Fibroblast of skin of scalp (primary cell): ENCODE measurements at places on chromosomes 4 and X.
A peak's percentile ranks its signal among the peaks of the same experiment; 100 is the strongest.

DNA sequence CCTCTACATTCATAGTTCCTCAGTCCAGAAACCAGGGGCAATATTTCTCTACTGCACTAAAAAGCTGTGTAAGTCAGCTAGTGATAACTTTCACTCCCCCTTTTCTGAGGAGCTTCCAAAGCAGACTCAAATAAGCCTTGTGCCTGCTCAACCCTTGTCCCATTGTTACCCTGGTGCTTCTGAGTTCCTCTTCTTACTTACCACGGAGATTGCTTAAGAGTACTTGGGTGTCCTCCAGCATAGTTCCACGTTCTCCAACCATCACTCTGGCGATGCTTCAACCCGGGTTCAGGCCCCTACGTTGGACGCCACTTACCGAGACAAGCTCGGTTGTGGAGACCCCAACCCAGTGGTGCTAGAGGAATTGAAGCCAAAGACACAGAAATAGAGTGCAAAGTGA, 71.6 kb downstream of the ADAM29 start:
- no peak for DNase-seq

- DNase-seq, result no peak
Measured at GRCh38 chr4:84032372-84032771, 466.7 kb downstream of the NKX6-1 start.

- peak; percentile 62 for DNase-seq
Measured at GRCh38 chr4:113499696-113500095, 261.8 kb downstream of the CAMK2D start.

- DNase-seq, result no peak
Measured at GRCh38 chr4:120843849-120844527, 78.5 kb downstream of the PRDM5 start.

GRCh38 chrX:53682885-53683555, 3.5 kb downstream of the HUWE1 start:
- DNase-seq, result peak; percentile 65
